Fibroblast of mammary gland (primary cell): ENCODE measurements at places on chromosomes 5 and 9.

GRCh38 chr5:33978306-33978705, 6.2 kb downstream of the SLC45A2 start:
- DNase-seq: no peak

DNA sequence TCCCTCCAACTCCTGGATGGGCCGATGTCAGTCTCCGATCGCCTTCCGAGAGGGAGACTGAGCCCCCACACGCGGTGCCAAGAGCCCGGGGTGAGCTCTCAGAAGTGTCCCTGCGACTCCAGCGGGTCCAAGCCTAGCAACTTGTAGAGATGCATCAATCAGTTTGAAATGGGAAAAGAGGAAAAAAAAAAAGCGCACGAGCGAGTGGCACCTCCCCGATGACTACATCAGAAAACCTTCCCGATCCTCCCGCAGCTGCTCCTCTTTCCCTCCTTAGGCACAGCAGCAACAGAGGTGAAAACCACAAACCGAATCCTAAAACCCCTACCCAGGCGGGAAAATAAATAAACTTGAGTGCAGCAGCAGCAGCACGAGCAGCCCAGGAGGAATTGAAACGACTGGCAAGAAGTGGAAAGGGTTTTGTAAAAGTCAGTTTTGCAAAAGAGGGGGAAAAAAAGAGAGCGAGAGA, 1.0 kb upstream of the EFNA5 start:
- peak; percentile 61 for DNase-seq

GRCh38 chr9:121581786-121582600, 69.4 kb upstream of the DAB2IP start:
- DNase-seq: no peak

DNA sequence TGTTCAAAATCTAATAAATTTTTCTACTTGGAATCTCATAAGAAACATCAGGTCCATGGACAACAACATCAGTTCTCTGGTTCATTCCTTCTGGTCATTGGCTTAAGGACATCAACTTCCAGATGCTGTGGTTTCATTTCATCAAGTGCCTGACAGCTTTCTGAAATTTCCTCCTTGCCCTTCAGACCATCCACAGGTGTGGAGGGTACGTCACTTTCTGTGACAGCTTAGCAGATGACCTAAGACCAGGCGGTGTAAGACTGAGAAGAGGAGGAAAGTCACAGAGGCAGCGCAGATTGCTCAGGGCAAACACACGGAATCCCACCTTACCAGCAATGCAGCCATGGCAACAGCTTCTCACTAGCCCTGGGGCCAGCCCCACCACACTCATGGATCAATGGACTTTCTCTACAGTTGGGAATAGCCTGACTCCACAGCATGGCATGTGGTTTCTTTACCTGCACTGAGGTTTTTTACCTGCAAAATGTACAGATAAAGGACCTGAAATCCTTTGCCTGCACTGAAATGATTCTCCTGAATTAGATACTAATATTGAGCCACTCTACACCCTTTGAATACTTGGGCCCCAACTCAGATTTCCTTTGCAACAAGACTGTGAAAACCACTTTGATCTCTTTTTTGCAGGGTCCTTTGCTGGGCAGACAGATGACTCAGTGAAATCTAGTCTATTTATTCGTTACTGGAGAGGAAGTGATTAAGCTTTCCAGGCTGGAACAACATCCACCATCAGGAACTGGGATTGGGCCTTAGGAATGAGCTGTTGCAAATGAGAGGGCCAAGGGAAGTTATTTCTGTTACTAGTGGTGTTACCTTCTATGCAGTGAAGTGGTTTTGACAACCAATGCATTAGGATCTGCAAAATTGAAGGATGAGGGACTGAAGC, 26.9 kb downstream of the TICAM2 start:
- DNase-seq: peak; percentile 72

DNA sequence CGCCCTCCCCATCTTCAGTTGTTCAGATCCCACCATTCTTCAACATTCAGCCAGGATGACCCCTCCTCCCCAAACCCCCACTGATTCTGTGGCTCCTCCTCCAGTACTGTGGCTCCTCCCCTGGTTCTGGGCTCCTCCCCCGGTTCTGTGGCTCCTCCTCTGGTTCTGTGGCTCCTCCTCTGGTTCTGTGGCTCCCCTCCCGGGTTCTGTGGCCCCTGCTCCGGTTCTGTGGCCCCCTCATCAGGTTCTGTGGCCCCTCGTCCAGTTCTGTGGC, 32.8 kb downstream of the C5orf15 start:
- no peak for DNase-seq

GRCh38 chr5:121962347-121962670, 534 bp downstream of the SRFBP1 start:
- no peak for DNase-seq

- no peak for DNase-seq
Measured at GRCh38 chr5:36720688-36721087, 114.3 kb downstream of the SLC1A3 start.

DNA sequence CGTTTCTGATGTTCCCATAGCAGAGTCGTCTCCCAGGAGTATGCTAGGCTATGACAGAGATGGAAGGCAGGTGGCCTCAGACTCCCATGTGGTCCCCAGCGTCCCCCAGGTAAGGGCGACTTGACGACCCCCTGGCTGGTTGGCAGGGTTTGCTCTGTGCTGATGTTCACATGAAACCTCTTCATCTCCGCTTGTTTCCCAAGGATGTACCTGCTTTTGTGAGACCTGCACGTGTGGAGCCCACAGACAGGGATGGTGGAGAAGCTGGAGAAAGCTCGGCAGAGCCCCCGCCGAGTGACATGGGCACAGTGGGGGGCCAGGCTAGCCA, 108.3 kb downstream of the WNK2 start:
- no peak for DNase-seq

DNA sequence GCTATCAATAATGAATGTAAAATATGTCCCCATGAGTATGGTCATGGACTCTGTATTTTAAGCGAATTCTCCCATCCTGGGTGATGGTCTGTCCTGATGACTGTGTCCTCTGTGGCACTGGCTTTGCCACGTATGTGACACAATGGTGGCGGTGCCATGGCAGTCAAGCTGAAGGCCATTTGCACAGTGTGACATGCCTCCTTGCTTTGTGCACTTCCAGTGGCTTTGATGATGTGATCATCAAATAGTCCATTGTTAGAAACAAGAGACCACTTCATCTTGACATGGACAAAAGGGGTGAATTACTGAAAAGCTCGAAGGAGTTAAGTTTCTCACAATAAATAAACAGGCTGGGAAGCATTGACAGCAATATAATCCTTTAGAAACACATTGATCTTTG, 31.0 kb upstream of the PRRC1 start:
- DNase-seq: no peak
